SW 1271 (cell line): ENCODE measurements at places on chromosomes 2 and 18.

DNA sequence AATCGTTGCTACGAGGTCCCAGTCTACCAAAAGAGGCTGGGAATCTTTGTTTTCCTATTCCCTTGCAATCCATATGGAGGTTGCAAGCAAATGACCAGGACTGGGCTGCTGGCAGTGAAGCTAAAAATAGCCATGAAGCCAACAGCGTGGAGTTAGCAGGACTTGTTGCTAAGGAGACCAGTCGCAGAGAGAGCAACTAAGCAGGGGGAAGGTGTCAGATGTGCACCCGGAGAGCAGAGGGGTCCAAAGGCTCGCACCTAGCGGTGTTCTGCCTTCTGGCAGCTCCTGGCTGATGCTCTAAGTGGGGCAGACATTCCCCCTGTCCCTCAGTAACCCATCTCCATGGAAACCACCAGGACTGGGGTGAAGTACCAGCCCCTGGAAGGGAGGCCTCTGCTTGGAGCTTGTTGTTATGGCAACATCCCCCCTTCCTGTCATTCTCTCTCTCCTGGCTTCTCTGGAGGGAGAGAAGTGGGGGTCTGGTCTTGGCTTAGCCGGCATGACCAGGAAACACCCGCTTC is 84.6 kb downstream of the DNMT3A start:
- DNase-seq: no peak

DNA sequence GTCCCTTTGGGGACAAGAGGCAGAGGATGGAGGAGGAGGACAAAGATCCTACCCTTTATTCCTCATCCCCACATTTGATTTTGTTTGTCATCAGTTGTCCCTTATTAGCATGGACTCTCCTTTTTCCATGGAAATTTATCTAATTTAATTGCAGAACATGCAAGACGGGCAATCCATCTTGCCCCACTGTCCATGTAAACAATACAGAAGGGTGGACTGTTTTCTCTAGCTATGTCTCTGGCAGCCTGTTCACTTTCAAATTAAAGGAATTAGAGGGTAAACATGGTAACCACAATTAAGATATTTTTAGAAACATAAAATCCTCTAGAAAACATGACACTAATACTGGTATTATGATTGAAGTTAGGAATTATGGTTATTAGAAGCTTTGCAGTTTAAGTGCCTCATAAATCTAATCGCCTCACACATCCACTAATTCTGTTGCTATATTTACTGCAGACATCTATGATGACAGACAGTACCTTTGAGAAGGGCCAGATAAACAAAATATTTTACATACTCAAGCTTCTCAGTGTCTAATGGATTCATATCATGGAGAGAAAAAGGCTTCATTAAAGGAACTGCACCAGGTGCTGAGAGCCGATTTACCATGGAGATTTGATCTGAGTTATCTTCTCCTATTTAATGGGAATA is 215.5 kb downstream of the LNPK start:
- no peak for DNase-seq

DNA sequence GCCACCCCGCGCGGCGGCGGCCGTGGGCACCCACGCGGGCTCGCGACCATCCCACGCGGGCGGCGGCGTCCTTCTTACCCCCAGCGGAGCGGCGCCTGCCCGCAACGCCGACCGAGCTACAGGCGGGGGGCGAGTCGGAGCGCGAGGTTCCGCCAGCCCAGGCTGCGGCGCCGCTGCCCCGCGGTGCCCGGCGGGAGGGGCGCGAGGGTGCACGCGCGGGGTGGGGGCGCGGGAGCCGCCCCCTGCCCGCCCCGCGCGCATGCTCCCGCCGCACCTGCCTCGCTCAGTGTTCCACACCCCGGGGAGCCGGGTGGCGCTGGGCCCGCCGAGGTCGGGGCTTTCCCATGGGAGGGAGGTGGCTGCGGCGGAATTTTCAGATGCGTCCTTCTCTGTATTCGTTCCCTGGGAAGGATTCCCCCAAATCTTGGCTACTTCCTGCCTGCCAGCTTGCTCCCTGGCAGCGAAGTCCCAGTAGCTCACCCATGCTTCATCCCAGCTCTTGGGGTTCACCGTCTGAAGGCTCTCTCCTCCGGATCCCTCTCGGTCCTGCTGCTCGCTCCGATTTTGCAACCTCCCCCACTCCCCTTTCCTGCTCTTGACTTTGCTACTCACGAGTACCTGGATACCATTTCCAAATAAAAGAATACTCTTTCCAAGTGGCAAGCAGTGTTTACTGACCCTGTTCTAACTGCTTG is at the start of gene L3MBTL4:
TSS of gene L3MBTL4 (minus strand) at position 189 of the 695 bp plus-strand sequence. CDS start 103,286 bp downstream, outside the sequence.
- DNase-seq: no peak

DNA sequence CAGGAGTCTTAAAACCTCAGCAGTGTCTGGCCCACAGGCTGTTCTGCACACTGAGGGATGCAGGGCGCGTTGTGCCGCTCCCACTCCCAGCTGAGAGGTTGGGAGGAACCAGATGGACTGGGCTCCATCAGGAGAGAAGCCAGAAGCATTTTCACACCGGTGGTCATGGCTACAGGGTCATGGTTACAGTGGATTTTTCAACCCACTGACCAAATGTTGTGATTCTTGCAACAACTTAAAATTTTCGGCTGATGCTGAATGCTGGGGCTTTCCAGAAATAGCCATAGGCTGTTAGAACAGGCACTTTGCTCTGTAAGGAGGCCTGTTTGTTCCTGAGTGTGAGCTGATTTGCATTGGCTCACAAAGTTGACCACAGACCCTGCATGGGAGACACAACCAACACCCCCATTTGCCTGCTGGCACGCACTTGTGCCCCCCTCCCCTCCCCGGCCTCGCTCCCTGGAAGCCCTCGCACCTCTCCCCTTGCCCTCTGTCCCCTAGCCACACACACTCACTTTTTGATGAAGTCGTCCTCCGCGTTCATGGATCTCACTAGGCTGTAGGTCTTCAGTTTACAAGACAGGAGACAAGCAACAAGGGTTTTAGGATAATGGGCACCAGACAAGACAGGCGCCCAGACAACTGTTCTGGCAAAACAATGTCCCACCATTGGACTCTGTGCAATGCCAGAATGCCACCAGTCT is 3.4 kb downstream of the LPIN1 start:
- DNase-seq: no peak

GRCh38 chr2:38590053-38590452 is 12.7 kb downstream of the HNRNPLL start:
- DNase-seq: no peak

DNA sequence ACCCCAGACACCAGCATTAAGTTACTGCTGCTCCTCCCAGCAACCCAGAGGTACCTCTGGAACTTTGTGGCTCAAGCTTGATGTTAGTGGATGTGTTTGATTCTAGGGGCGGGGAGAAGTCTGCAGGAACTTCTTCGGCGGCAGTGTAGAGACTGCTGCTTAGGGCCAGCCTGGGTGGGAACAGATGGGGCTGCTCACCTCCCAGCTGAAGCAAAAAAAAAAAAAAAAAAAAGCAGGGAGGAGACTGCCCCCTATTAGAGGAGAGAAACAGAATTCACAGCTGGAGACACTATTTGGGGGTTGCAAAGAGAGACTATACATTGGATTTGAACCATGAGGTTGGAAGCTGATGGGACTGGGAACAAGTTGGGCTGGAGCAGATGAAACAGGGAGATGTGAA is 28.6 kb upstream of the FAM136A start:
- DNase-seq: no peak

DNA sequence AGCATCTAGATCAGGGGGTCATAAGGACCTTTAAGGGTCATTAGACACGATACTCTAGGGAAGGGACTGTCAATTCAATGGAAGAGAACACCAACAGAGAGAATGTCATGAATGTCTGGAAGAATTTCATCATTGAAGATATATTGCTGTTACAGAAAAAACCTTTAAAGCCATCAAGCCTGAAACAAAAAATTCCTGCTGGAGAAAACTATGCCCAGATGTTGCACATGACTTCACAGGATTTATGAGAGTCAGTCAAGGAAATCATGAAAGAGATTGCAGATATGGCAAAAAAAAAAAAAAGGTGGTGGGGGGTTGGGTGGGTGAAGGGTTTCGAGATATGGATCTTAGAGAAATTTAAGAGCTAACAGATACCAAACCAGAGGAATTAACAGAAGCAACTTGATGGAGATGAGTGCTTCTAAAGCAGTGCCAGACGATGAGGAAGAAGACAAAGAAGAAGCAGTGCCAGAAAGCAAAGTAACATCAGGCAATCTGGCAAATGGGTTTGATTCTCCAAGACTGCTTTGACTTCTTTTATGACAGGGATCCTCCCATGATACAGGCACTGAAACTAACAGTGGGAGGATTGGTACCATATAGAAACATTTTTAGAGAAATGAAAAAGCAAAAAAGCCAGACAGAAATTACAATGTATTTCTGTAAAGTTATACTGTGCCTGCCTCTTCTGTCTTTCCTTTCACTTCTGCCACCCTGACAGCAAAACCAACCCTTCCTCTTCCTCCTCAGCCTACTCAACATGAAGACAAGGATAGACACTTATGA is 28.5 kb downstream of the MAP4K3 start:
- no peak for DNase-seq

DNA sequence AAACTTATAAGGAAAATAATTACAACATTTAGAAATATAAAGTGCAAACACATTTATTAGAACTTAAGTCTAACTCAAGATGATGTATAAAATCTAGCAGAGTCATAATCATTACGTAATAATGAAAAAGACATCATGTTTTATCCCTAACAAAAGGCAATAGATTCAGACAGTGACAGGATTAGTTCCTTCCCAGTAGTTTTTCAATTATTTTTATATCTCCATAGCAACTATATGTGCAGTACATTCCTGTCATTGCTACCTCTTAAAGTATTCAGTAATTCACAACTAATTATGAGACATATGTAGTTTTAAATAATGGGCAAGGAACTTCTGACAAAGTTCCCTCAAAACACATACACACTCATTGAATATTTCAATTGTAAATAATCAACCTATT is 687.9 kb downstream of the CCDC85A start:
- DNase-seq: no peak

- no peak for DNase-seq
These were observed 124.9 kb downstream of the PRKCE start for GRCh38 chr2:45776160-45776955.

GRCh38 chr2:158181171-158181570 is 79.5 kb downstream of the UPP2 start:
- DNase-seq: no peak

DNA sequence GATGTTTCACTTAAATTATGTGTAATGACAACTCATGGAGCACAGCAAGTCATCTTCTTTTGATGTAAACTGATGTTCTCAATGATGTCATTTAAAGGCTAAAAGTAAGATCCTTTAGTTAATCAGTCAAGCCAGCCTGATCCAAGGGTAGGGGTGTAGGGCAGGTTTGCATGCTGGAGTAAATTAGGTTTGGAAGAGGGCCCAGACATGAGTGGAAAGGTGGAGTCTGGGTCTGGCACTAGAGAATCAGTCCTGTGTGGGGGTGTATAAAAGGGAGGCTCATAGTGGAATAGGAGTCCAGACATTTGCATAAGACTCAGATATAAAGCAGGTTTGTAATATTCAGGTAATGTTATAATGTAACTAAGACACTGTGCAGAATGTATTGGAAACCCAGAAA is 88.8 kb upstream of the NYAP2 start:
- no peak for DNase-seq

- DNase-seq: no peak
These were observed 13.9 kb downstream of the IWS1 start for GRCh38 chr2:127512362-127512761.

GRCh38 chr2:20514596-20515269 is 67.9 kb downstream of the RHOB start:
- DNase-seq: peak; percentile 59

DNA sequence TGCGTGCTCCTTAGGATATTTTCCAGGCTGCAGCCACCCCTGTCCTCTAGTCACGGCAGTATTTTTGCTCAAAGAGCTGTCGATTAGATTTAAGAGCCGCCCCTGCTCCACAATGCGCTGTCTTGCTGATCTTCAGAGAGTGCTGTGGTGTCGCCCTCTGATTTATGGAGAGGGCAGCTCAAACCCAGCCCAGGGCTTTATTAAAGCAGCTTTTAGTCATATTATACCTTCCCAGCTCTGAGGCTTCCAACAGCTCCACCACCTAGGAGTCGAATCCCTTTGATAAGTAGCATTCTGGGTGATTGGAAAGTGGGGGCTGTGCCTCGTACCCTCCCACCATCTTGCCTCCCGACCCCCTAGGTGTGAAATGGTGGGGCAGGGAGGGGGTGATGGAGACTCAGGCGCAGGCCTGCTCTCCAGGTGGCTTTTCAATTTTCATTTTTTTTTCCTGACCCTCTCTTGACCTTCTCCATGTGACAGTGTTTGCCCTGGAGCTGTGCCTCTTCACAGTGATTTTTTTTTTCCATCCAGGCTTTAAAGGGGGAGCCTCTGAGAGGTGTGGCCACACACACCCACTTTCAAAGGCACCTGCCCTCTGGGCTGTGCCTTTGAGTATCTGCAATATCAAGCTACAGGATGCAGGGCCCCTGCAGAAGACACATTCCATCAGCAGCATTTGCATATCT is 53.1 kb upstream of the NRP2 start:
- DNase-seq: no peak

- no peak for DNase-seq
These were observed 58.2 kb upstream of the HDAC4 start for GRCh38 chr2:239459056-239459455.

GRCh38 chr18:71209944-71210343 is 921.1 kb downstream of the SOCS6 start:
- no peak for DNase-seq

GRCh38 chr2:201327678-201328077 is 29.5 kb downstream of the FLACC1 start:
- no peak for DNase-seq

DNA sequence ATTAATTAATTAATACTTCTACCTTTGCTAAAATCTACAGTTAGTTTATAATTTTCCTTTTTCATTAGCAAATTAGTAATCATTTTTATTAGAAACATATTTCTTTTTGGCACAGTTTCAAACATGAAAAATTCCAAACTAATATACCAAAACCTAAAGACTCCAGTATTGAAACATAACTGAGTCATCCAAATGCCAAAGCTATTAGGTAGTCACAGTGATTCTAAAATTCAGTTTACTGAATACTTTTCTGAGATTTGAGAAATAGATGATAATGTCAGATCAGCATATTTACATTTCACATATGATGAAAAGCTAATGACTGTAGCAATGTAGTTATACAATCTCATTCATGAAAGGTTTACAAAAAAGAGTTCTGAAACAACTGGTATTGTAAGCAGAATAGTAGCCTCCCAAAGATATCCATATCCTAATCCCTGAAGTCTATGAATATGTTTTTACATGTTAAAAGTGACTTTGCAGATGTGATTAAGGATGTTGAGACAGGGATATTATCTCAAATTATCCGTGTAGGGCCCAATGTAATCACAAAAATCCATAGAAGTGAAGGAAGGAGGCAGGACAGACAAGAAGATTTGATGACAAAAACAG is 680.2 kb upstream of the CHAC2 start:
- no peak for DNase-seq
